Right cardiac atrium (tissue), 5 donors: ENCODE measurements at places on chromosomes 7 and 10. TPM values are rescaled to one million over a fixed set of nuclear protein-coding genes. Genes with fewer than 3 reads are reported as not detected.

PDE6C gene
- total RNA-seq, result not detected

EN2 gene
- 0.11 TPM for total RNA-seq

DNA sequence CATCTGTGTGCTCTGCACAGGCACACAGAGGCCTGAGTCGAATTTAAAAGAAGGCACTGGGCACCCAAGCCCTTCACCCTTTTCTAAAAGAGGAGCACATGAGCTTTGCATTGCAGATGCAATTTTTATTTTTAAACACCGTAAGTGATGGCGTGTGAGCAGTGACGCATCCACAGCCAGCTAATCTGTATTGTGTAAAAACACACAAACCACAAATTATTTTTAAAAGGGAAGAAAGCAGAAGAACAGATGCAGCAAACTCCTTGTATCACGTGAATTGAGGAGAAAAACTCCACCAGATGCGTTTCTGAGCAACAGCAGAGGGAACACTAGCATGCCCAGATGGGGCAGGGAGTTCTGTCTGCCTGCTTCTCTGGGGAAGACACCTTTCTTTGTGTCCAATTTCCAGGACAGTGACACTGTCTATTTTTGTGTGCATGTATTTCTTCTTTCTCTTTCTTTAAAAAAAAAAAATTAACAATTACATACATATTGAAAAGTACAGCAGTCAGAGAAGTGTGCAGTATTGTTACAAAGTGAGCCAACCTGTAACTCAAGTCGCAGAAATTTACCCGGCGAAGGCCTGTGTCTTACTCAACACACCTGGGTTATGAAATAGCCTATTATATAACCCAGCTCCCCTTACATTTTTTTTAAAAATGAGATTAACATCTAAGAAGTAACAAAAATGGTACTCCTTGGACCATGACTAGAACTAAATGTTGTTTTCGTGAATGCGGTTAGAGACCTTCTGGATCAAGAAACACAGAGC lies 39.2 kb downstream of the EEPD1 start:
- no peak for DNase-seq

DNA sequence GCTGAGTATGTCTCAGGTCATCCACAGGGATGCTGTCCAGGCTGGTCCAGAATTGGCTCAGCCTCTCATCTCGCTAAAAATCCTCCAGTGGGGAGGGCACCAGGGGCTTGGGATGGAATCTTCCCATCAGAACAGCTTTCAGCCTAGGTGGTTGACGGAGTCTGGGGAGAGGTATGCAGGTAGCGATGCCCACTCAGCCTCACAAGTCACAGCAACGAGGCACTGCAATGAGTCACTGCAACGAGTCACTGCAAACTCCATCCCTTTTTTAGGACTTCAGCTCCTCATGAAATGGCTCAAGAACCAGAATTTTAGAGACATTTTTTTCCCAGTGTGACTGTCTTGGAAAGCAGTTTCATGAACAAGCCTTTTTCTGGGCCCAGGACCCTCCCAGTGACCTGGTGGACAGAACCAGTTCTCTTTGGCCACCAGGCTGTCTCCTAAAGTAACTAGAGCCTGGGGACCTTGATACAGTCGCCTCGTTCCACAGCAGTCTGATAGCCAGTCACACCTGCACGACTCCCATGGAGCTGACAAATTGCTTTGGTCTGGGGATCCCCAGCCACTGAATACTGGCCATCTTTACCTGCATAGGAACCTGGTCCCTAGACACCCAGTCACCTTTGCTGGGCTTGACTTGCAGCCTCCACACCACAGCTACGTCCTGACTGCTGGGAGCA lies 41.3 kb upstream of the PPP2R2D start:
- no peak for DNase-seq

LRRN3 gene
- 32.8 TPM for total RNA-seq

CYP2E1 gene
- total RNA-seq, result 1.2 TPM

GRCh38 chr10:95861386-95861785 lies 46.4 kb upstream of the CC2D2B start:
- DNase-seq, result no peak

IKZF1 gene
- 6.8 TPM for total RNA-seq

DNA sequence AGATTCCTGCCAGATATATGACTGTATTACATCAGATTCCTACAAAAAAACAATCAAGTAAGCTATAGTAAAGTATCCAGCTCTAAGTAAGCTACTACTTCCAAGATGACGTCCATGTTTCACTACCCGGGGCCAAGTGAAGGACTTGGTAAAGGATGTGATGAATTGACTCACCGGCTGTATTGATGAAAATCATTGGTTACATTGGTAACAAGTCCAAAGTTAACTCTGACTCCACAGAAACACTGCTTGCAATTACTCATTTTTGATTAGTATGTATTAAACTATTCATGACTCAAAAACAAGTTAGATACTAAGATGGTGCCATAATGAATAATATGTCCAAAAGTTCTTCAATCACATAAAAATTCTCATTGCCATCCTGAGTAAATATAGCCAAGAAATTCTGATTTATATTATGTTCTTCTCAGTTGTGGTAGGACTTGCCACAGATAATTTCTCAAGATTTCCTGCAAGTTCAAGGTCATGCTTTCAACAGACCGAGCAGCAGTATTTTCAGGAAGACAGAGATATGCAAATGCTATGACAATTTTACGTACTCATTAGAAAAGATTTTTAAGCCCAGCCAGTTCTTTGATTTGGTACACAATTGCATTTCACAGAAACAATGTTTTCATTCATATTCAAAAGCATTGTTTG lies 12.6 kb upstream of the DNAJC1 start:
- DNase-seq, result no peak

GIMAP4 gene
- total RNA-seq, result 20.2 TPM

CFAP69 gene
- 7.4 TPM for total RNA-seq

HOXA9 gene
- total RNA-seq, result not detected

SPDYE6 gene
- total RNA-seq, result not detected

RAB11FIP2 gene
- 16.6 TPM for total RNA-seq

DNA sequence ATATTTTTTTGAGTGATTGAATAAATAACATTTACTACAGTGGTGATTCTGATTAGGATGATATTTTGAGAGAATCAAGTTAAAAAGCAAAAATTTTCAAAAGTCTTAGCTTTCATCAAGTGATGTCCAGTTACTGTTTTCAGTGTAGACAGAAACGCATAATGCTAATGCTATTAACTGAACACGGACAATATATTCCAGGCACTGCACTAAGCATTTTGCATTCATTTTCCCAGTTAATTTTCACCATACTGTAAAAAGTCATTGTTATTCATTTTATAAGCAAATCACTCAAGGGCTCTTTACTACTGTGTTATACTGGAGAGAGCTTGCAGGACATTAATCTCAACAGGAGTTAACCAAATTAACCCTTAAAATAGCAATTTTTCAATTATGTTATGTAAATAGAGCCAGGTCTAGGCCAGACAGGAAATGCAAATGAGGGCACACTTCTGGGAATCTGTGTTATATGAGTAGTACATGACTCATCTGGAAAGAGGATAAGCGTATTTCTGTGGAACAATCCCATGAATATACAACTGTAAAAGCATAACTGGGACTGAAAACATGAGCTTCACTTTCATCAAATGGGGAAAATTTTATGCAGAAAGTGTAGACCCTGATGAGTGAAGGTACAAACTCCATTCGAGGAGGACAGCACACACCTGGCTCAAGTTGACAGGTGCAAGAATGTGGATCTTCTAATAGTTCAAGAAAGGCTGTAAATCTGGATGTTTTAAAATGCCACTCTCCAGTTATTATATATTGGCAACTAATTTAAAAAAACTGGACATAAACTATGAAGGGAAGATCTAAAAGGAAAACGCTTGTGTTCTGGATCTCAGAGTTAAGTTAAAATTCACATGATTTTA lies 75.4 kb downstream of the ANK3 start:
- no peak for DNase-seq

ETV1 gene
- total RNA-seq, result 33.6 TPM

GRCh38 chr7:70463352-70463938 lies 668.5 kb upstream of the GALNT17 start:
- DNase-seq, result no peak

RNLS gene
- 20.8 TPM for total RNA-seq

ZNF365 gene
- 1.7 TPM for total RNA-seq
